MG63 (cell line): ENCODE measurements at places on chromosomes 4 and X.

- no peak for DNase-seq
Measured at GRCh38 chr4:8710416-8710815, 117.9 kb downstream of the CPZ start.

GRCh38 chr4:86890790-86891189 is 1.4 kb downstream of the C4orf36 start:
- no peak for DNase-seq

- no peak for DNase-seq
Measured at GRCh38 chr4:13461191-13461905, 22.8 kb downstream of the RAB28 start.

- DNase-seq, result peak; percentile 3
Measured at GRCh38 chr4:99642725-99643489, 14.7 kb downstream of the C4orf54 start.

DNA sequence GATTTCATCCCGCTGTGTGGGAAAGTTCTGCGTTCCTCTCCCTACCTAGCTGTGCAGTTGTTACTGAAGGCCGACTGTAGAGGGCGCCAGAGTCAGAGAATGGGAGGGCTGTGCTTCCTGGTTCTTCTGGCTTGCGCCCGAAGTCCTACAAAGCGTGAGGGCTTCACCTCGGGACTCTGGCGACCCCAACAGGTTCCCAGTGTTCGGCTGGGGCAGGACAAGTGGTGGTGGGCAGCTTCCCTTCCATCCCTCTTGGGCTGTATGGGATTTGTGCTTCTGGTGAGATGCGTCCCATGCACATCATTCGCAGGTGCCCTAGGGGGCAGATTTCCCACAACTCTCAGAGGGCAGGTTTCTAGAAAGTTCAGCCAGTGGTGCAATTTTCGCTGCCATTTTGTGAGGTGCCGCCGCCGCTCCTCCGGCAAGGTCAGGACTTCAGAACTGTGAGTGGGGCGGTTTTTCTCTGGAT is 27.3 kb downstream of the CT45A1 start:
- DNase-seq, result peak; percentile 27

DNA sequence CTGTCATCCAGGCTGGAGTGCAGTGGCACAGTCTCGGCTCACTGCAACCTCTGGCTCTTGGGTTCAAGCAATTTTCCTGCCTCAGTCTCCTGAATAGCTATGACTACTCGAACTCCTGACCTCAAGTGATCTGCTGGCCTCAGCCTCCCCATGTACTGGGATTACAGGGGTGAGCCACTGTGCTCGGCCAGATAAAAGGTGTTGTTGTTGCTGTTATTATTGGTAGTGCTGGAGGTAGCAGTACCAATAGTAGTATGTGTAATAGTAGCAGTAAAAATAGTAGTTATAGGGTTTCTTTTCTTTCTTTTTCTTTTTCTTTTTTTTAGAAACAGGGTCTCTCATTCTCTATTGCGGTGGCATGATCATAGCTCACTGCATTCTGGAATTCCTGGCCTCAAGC is 592.1 kb downstream of the ARAP2 start:
- DNase-seq, result no peak

DNA sequence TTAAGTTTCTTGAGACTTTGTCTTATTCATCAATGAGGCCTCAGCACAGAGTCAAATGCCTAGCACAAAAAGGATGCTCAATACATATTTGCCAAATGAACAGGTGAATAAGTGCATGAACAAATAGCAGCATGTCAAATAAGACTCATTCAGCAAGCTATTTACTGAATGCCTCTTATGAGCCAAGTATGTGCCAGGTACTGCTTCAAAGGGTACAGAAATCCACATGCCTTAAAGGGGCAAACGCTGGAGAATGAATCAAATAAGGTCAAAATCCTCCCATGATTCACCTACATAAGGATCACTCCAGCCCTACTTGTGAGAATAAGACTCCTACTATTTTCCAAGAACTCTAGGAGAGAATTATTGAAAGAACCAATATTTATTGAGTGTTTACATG is 260.2 kb upstream of the CPEB2 start:
- DNase-seq, result no peak
